ENCODE measurements at places on chromosomes 2 and 18.

GRCh38 chr2:62908145-62908544, 142.5 kb upstream of the OTX1 start:
- DNase-seq = no peak

DNA sequence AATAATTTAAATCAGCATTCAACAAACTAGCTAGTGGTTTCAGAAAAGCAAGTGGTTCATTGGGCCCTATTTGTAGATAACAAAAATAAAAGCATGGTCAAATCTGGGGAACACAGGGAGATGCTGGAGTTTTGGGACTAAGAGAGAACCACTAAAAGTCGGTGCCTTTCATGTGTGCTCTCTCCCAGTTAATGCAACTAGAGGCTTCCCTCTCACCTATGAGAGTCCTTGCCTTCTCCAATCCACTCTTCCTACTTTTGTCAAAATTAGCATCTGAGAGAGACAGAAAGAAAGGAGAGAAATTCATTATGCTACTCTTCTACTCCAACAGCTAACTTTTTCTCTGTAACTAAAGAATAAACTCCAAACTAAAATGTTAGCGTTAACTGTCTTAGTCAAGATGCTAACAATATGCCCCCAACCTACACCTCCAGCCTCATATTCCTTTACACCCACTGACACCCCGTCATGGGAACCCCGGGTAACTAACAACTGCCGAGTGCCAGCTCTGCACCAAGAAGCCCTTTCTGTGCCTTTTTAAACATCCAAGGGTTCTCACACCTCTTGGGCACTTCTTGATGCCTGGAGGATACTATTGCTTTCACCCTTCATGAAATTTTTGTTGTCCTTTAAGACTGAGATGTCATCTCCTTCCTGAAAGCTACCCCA, 133.4 kb downstream of the RBMS1 start:
- no peak for DNase-seq

- no peak for DNase-seq
Observed at GRCh38 chr2:163373496-163373895, 362.3 kb downstream of the FIGN start.

- no peak for DNase-seq
Observed at GRCh38 chr2:48567671-48568070, 37.7 kb downstream of the STON1 start.

DNA sequence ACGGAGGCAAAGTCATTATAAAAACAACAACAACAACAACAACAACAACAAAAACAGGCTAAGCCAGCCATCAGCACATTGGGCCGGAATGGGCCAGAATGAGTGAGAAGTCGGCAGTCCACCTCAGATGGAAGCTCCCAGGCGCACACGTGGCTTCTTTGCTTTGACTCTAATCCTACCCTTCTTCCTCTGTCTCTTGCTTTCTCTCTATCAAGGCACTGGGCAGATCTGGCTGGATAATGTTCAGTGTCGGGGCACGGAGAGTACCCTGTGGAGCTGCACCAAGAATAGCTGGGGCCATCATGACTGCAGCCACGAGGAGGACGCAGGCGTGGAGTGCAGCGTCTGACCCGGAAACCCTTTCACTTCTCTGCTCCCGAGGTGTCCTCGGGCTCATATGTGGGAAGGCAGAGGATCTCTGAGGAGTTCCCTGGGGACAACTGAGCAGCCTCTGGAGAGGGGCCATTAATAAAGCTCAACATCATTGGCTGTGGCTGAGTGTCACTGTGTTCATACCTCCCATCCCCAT, 52.2 kb downstream of the MARCO start:
- no peak for DNase-seq

DNA sequence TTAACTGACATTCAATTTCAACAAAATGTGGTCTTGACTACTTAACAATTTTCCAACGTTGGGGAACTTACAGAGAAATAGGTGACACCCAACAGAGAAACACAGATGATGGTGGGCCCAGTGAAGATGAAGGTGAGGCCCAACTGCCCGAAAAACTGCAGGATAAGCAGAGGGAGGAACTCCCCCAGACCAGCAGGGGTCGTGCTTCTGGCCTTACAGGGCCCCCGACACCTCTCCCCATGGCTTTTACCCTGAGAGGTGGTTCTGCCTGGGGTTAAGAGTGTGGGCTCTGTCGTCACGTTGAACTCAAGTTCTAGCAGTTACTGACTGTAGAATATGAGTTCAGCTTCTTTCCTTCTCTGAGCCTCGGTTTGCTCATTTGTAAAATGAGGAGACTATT, 119.5 kb upstream of the SMIM21 start:
- no peak for DNase-seq

- DNase-seq = no peak
Observed at GRCh38 chr18:44954257-44954656, 273.6 kb downstream of the SETBP1 start.

DNA sequence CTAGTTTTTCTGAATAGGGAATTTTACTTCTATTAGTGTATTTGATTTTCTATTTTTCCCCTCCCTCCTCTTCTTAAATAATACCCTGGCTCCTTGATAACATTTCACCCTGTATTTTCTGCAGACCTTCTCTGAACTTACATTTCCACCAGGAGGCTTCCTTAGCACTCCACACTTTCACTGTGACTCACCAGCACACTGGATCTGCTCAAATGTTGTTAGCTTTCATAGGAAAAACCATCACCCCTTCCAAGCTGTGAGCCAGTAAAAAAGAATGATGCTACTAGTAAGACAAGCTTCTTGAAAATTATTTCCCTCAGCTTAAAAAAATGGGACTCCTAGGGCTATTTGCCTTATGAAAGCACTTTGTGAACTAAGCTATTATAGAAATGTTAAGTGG, 16.1 kb downstream of the SUPT7L start:
- DNase-seq = no peak

- no peak for DNase-seq
Observed at GRCh38 chr2:118613737-118614136, 233.7 kb downstream of the EN1 start.

- no peak for DNase-seq
Observed at GRCh38 chr2:181070119-181070835, 89.9 kb downstream of the UBE2E3 start.

- no peak for DNase-seq
Observed at GRCh38 chr2:16855183-16855582, 189.5 kb upstream of the CYRIA start.

GRCh38 chr18:8668381-8668780, 37.0 kb upstream of the MTCL1 start:
- no peak for DNase-seq

- no peak for DNase-seq
Observed at GRCh38 chr2:203164311-203164935, 74.4 kb upstream of the CYP20A1 start.

DNA sequence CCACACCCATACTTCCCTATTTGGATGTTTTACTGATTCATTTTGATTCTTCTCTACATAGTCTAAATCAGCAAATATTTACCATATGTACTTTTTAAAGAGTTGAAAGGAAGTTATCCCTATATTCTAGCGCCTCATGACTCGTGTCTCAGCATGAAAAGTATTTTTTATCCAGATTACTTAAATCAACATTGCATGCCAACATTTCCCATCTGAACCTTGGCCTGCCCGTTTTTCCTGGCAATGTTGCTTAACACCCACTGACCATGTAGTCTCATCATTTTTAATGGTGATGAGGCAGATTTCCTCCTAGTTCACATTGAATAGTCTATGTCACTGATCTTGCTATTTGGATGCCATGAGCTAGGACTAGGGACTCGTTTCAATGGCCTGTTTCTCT, 13.2 kb upstream of the SCYGR5 start:
- no peak for DNase-seq

- DNase-seq = peak; percentile 94
Observed at GRCh38 chr2:95121407-95122196, at the start of gene MRPS5. TSS of gene MRPS5 (minus strand) at chr2:95121808. CDS start at chr2:95121791, 17 bp downstream.

DNA sequence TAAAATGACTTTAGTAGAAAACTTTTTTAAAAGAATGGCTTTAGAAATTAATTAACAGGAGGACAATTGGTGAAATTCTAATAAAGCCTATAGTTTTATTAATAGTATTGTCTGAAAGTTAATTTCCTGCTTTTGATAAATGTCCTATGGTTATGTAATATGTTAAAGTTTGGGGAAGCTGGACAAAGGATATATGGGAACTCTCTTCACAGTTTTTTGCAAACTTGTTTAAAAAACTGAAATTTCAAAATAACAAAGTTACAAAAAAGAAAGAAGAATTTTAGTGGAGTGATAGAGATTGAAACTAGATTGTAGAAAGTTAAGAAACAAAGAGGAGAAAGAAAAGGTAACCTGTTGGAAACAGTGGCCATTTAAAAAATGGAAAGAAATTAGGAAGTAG, 67.3 kb downstream of the SEMA4F start:
- DNase-seq = no peak

DNA sequence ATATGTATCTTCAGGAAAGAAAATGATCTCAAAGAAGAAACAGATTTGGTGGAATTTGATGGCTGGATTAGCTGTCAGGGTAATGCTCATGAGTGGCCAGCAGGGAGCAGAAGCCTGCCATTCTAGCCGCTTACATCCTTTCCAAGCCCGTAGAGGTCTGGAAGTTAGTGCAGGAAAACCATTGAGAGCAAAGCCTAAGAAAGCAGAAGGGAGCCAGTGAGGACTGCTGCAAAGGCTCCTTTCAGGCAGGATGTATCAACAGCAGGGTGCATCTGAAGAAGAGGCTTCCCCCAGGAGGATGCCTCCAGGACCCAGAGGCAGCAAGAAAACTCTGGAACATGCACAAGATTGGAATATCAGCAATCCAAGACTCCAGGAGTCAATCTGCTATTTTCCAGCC, 22.9 kb upstream of the LBH start:
- peak; percentile 40 for DNase-seq

DNA sequence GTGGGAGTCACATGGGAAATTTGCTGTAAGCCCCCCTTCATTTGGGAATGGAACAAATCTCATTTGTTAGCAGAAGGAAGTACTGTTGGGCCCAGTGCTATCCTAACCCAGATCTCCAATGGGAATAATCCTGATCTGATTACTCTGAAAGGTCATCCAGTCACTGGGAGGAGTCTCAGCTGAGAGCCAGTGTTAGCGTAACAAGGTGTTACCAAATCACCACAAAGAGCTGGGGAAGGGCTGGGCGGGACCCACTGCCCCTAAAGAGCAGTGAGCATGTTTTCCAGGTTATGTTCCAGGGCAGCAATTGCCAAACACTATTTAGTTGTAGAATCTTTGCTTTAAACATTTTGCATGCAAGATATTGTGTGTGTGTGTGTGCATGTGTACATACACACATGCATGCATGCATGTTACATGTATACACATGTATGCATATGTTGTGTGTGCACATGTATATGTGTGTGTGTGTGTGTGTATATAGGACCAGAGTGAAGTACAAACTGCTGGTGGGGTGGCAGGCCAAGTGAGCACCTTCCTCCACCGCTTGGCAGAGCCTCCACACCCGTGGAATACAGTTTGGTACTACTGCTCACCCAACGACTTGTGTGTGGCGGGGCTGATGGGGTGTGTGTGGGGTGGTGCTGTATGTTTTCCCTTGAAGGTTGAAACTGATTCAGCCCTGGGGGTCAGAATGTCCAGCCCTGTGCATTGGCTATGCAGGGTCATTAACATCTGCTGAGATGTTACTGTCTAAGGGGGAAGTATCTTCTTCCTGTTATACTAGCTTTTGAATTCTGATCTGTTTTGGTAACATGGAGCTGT, 15.2 kb downstream of the INPP5D start:
- no peak for DNase-seq

DNA sequence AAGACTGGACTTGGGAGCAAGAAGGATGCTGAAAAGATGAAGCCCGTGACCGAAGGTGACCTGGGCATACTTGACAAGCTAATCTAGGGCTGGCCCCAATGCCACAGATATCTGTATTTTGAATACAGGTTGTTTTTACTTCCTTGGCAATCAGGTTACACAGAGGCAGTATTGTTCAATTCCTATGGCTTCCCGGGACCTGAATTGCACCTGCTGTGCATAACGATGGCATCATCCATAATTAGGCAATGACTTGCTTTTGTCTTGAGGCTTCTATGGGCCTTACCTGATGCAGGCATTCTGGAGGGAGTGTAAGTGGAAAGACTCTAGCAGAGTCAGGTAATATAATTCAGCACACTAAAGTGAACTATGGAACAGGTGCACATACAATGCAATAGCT, 60.6 kb upstream of the CUL3 start:
- no peak for DNase-seq

GRCh38 chr2:204061241-204061640, 124.7 kb downstream of the ICOS start:
- no peak for DNase-seq

DNA sequence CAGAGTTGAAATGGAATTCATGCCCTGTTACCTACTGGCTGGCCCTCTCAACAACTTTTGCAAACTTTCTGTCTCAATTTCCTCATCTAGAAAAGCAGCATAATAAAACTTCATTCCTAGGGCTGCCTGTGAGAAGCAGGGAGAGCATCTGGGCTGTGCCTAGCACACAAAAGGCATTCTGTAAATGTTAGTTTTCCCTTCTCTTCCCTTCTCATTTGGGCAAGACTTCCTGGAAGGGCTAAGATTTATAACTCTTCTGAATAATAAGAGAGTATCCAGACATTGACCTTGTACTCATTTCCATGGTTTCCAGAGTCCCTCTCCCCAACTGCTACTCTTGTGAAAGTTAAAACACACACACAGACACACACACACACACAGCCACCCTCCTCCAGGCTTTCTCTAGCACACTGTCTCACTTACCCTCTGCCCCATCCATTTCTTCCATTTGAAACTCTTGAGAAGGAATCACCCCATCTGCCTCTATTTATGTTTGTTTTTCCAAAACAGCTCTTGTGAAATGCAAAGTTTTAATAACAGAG, 302.1 kb downstream of the SMAD2 start:
- no peak for DNase-seq

DNA sequence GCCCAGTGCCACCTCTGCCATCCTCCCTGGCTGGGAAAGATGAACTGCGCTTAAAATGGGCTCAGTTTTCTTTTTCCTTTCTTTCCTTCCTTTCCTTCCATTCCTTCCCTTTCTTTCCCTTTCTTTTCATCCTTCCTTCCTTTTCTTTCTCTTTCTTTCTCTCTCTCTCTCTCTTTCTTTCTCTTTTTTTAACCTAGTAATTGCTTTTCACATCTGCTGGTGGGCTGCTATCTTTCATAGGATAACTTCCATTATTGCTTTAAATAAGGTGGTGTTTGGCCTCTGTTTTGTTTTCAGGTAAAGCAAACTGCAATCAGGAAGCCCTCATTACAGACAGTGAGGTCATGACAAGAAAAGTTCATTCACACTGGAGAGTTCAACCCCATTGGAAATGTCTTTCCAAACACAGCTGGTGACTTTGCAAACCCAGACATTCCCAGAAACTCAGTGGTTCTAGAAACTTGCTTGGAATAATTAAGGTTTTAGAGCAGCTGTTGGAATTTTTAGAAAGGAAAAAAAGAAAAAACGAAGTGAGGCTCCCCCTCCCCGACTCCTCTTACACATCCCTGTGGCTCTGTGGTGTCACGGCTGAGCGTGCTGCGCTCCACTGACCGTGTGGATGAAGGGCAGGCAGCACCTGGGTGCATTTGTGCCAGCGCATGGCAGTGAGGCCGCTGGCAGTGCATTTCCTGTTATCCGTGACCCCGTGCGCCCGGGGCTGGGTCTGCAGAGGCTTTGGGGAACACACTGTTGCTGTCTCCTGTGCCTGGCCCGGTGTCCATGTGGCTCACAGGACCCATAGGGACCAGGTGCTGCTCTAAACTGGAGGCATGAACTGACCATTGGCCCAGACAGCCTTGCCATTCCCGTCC, 76.9 kb downstream of the MBP start:
- no peak for DNase-seq
